ENCODE measurements at places on chromosomes 3 and 15. TPM values are rescaled to one million over a fixed set of nuclear protein-coding genes. Genes with fewer than 3 reads are reported as not detected.

The EFCAB12 gene
- not detected for total RNA-seq

The DAZL gene
- total RNA-seq: not detected

The LDHAL6B gene
- total RNA-seq: not detected

The DNASE1L3 gene
- total RNA-seq: 0.97 TPM

The CCDC13 gene
- not detected for total RNA-seq

The SHC4 gene
- 0.72 TPM for total RNA-seq

The GPR171 gene
- total RNA-seq: not detected

The COL8A1 gene
- total RNA-seq: 414 TPM

The CCDC33 gene
- total RNA-seq: not detected

The NANOGP8 gene
- total RNA-seq: not detected

The KBTBD13 gene
- not detected for total RNA-seq

The CD200 gene
- total RNA-seq: 42.0 TPM

The WNT5A gene
- 14.6 TPM for total RNA-seq

The GOLGA8F gene
- not detected for total RNA-seq

The GOLGA8T gene
- total RNA-seq: not detected

The EFCC1 gene
- not detected for total RNA-seq

The CD96 gene
- 0.32 TPM for total RNA-seq

The RPS17 gene
- 2,703 TPM for total RNA-seq

The SEMA6D gene
- 2.3 TPM for total RNA-seq

The SLC9C1 gene
- total RNA-seq: 0.16 TPM

The POLQ gene
- 0.36 TPM for total RNA-seq

The LRTM1 gene
- total RNA-seq: not detected

The C2CD4A gene
- 7.9 TPM for total RNA-seq

The AADACL2 gene
- total RNA-seq: not detected

The TRIM42 gene
- total RNA-seq: not detected

All from cardiac atrium fibroblast (primary cell).